Suppressor macrophage treated with lipopolysaccharide for 1 hour (primary cell): ENCODE measurements at places on chromosomes 6 and 20.

GRCh38 chr6:75503291-75503690 lies 9.7 kb upstream of the FILIP1 start:
- no peak for DNase-seq

DNA sequence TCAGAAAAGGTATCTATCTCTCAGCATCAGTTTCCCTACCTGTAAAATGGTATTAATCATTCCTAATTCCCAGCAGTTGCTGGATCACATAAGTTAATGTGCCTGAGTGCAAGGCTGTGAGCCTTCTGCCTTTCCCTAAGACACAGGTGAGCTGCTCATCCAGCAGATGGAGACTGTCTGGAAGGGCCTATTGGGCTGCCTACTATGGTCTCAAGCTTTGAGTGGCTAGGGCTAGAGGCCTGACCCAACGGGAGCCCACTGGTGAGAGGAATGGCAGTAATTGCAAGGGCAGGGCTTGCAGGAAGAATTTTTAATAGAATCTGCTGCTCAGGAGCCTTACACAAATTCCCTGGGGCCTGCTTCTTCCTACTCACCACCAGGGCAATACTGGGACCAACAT lies 4.3 kb downstream of the KHDC1 start:
- no peak for DNase-seq

- DNase-seq, result no peak
Observed at GRCh38 chr6:131268303-131268702, 133.0 kb downstream of the AKAP7 start.

DNA sequence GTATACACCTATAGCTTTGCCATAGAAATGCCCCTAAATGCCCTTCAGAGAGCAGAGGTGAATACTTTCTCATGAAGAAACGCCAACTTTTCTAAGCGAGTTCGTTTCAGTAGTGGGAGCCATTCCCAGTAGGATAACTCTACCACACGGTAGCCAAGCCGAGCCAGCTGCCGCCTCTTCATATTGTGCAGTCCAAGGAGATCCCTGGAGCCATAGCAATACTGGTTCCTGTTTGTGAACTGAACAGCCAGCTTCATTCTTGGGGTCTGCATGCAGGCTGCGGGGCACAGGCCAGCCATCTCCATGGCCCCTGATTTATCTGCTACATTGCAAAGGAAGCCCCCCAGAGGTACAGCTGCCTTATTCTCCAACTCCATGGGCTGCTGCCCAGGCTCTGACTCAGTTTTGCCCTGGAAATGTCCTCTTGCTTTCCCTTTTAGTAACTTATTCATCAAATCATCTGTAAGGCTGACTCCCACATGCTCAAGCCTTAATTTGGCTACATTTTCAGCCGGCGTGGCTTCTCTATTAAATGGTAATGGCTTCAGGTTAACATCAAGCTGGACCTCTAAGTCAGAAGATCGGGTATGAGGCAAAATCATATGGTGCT lies 12.8 kb downstream of the FASTKD5 start:
- DNase-seq, result no peak

- DNase-seq, result peak; percentile 69
Observed at GRCh38 chr6:111057074-111057752, 30.1 kb upstream of the SLC16A10 start.

GRCh38 chr6:132236744-132237143 lies 164.5 kb downstream of the MOXD1 start:
- DNase-seq, result no peak

GRCh38 chr6:45942953-45943352 lies 72.7 kb downstream of the CLIC5 start:
- peak; percentile 14 for DNase-seq

- DNase-seq, result peak; percentile 82
Observed at GRCh38 chr6:6875818-6876470, 231.8 kb upstream of the RREB1 start.

GRCh38 chr6:117558818-117559217 lies 43.5 kb downstream of the GOPC start:
- no peak for DNase-seq

DNA sequence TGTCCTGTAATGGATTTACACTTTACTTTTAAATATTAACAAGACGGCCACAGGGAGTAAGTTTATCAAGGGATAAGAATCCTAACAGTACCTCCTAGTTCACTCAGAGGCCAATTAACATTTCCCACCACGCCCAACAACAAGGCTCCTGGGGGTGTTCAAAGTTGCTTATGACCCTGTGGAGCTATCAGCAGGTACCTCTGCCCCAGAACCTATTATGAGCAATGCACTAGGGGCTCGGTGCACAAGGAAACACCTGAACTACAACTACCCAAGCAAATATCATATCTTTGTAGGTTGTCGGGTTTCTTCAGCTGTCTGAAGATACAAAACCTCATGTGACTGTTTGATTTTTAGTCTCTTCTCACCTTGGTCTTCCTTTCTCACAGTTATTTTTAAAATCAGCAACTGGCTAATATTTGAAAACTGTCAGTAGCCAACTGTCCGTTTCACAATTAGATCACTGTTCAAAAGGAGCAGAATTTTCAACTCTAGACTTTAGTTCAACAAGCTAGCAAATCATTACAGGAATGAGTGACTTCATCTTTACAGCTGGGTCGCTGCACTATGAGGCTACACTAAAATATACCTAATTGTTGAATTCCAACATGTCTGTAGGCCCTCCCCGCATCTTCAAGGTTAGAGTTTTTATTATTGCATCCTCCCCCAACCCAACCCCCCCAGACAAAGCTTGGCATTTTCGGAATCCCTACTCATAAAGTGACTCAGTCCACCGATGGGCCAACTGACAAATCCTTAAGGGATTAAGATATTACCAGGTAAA lies 38.1 kb downstream of the B4GALT5 start:
- no peak for DNase-seq

- no peak for DNase-seq
Observed at GRCh38 chr20:40945189-40945588, 83.4 kb upstream of the TOP1 start.

GRCh38 chr20:50339466-50339901 lies 148.9 kb downstream of the CEBPB start:
- DNase-seq, result no peak

GRCh38 chr20:62618611-62619529 lies 23.4 kb upstream of the SLCO4A1 start:
- peak; percentile 67 for DNase-seq

DNA sequence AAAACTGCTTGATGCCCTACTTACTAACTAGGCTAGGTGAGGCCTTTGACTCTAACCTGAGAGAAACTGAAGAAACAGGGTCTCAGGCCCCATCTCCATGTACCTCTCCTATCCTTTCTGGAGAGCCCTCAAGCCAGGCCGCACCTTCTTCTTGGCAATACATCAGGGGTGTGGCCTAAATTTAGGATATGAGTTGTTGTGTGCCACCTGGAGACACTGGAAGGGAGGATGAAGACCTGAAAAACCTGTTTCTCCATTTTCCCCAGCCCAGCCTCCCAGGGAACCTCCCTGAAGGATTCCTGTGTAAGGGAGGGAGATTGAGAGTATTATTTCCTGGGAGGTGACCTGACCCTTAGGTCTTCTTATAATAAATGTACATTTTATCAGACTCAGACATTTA lies 3.1 kb downstream of the LY6G6D start:
- DNase-seq, result no peak

- no peak for DNase-seq
Observed at GRCh38 chr6:109143191-109143590, 47.9 kb downstream of the CEP57L1 start.

- DNase-seq, result no peak
Observed at GRCh38 chr6:154359679-154360078, 3.1 kb upstream of the IPCEF1 start.

- no peak for DNase-seq
Observed at GRCh38 chr6:7770601-7771000, 44.7 kb downstream of the BMP6 start.

GRCh38 chr6:113645986-113646385 lies 211.2 kb upstream of the MARCKS start:
- no peak for DNase-seq

GRCh38 chr20:4726710-4727397 lies 5.1 kb downstream of the PRND start:
- DNase-seq, result peak; percentile 98

DNA sequence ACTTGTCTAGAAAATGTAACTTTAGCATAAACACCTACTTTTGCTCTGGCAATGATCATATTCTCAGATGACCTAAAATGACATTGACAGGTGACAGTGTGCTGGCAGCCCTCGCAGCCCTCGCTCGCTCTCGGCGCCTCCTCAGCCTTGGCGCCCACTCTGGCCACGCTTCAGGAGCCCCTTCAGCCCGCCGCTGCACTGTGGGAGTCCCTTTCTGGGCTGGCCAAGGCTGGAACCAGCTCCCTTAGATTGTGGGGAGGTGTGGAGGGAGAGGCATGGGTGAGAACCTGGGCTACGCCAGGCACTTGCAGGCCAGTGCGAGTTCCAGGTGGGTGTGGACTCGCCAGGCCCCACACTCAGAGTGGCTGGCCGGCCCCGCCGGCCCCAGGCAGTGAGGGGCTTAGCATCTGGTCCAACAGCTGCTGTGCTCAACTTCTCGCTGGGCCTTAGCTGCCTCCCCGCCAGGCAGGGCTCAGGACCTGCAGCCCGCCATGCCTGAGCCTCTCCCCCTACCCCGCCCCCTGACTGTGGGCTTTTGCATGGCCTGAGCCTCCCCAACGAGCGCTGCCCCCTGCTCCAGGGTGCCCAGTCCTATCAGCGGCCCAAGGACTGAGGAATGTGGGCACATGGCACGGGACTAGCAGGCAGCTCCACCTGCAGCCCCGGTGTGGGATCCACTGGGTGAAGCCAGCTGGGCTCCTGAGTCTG lies 17.2 kb downstream of the GSTA1 start:
- no peak for DNase-seq

GRCh38 chr6:30192076-30192475 lies 21.1 kb downstream of the TRIM26 start:
- no peak for DNase-seq

DNA sequence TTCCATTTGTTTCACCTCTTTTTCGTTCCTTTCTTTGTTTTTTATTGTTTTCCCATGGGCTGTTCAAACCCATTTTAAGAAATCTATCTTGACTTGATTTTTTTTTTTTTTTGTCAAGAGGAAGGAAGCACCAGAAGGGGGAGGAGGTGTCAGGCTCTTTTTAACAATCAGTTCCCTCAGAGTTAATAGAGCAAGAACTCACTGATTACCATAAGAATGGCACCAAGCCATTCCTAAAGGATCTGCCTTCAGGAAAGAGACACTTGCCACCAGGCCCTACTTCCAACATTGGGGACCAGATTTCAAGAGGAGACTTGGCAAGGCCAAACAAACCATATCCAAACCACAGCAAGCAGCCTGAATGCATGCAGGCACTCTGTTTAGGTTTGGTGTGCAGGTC lies 168.0 kb downstream of the OTOR start:
- no peak for DNase-seq

DNA sequence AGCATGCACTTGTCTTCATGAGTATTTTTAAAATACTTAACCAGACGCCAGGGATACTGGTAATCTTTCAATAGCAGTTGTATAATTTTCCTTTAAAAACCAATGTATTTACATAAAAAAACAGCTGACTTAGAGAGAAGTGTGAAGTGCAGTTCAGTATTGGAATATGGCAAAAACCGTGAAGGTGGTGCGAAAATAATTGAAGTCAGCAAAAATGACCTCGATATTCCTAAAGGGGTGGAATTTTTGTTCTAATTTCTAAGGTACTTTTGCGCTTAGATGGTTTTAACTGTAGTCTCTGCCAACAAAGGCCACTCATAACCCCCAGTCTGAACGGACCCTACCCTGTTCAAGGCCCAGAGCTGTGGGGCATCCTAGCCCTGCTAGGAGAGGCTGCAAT lies 25.3 kb downstream of the GNAS-AS1 start:
- DNase-seq, result no peak

DNA sequence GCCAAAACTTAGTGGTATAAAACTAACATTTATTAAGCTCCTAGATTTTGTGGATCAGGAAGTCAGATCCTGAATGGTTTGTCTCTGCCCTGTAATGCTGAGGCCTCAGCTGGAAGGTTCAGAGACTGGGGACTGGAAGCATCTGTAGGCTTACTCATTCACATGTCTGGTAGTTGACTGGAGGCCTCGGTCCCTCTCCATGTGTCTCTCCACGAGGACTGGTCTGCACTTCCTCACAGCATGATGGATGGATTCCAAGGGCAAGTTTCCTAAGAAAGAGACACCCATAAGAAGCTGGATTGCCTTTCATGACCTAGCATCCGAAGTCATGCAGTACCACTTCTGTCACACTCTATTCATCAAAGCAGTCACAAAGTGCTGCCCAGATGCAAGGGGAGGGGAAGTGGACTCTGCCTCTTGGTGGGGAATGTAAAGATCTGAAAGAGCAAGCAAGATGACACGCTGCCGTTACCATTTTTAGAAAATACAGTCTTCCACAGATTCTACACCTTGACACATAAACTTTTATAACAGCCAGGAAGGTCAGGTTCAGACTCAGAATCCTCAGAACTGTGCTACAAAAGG lies 17.2 kb upstream of the MDGA1 start:
- DNase-seq, result no peak

DNA sequence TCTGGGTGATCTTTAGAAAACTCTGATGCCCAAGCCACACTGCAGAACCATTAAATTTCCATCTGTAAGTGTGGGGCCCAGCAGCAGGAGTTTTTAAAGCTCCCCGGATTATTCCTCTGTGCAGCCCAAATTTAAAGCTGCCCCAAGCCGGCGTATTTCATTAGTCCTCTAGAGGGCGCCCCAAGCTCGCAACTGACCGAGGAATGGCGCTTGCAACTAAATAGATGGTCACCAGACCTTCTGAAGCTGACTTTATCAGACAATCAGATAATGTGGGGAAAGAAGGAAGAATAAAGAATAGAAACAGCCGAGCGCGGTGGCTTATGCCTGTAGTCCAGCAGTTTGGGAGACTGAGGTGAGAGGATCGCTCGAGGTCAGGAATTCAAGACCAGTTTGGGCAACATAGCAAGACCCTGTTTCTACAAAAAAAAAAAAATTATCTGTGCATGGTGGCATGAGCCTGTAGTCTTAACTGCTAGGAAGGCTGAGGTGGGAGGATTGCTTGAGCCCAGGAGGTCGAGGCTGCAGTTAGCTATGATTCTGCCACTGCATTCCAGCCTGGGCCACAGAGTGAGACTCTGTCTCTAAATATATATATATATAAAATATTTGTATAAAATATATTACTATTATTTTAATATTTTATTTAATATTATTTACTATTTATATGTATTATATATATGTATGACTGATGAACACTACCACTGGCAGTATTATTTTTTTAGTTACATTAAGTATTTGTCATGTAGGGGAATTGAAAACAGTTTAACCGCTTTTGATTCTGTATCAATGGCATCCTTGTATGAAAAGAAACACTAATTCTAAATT lies 56.0 kb downstream of the OTOR start:
- DNase-seq, result peak; percentile 55

GRCh38 chr6:5084781-5085647 lies at the start of gene PPP1R3G:
TSS of gene PPP1R3G (plus strand) at chr6:5085341. CDS start at chr6:5085486, 145 bp downstream.
- peak; percentile 88 for DNase-seq

DNA sequence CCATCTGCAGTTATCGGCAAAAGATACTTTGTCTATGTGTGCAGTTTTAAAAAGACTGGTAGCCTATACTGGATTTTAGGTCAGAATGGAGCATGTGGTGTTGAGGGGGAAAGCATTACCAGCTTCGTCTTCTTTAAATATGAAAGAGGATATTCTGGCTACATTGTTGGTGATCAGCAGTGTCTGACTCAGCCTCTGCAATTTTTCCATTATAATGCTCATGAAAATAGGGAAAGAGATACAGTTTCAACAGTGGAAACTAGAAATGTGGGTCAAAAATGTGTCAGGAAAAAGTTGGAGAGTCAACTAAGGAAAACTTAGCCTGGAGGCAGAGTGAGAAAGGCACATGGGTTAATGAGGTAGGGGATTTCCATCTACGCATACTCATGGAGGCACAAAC lies 45.2 kb downstream of the HDGFL1 start:
- DNase-seq, result no peak
